Activated CD4-positive, alpha-beta T cell treated with anti-CD3 and anti-CD28 coated beads, Interleukin-2, amount 10 ng/mL, durations not matched to agents 7 days and 5 days (primary cell): ENCODE measurements at places on chromosomes 12 and 14. TPM values are rescaled to one million over a fixed set of nuclear protein-coding genes. Genes with fewer than 3 reads are reported as not detected.

GRCh38 chr14:90820958-90821357 is 4.7 kb upstream of the TTC7B start:
- H3K36me3 ChIP-seq = peaks cover 9% of the 10 kb centered on the region
- no peak overlapping the region for H3K4me3 ChIP-seq
- peaks cover 15% of the 10 kb centered on the region for H3K4me1 ChIP-seq
- peaks cover 8% of the 10 kb centered on the region for H3K27me3 ChIP-seq

Gene PPM1H
- total RNA-seq = not detected

GRCh38 chr12:105861227-105861626 is 277.5 kb downstream of the NUAK1 start:
- H3K4me3 ChIP-seq = no peak overlapping the region
- no peak for DNase-seq
- H3K27ac ChIP-seq = no peak overlapping the region
- H3K4me1 ChIP-seq = no peaks in the 10 kb centered on the region
- no peaks in the 10 kb centered on the region for H3K27me3 ChIP-seq

DNA sequence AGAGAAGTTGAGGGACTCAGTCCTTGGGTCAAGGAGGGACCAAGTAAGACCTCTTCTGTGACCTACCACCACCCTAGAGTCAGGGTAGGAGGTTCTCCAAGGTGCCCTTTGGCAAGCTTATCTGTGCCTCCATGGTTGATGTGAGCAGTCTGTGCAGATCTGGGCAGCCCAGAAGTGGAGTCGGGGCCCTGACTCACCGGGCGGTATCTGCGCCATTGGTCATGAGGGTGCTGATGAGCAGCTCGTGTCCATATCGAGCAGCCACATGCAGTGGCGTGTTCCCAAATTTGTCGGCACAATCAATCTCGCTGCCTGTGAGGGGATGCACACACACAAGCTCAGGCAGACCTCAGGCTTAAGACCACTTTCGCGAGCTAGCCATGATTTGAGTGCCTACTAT is 5.1 kb downstream of the ANKRD52 start:
- peaks cover 12% of the 10 kb centered on the region for H3K4me1 ChIP-seq
- H3K36me3 ChIP-seq = peaks cover 34% of the 10 kb centered on the region
- DNase-seq = no peak
- H3K27me3 ChIP-seq = no peaks in the 10 kb centered on the region

Gene EXD2
- 5.8 TPM for total RNA-seq

DNA sequence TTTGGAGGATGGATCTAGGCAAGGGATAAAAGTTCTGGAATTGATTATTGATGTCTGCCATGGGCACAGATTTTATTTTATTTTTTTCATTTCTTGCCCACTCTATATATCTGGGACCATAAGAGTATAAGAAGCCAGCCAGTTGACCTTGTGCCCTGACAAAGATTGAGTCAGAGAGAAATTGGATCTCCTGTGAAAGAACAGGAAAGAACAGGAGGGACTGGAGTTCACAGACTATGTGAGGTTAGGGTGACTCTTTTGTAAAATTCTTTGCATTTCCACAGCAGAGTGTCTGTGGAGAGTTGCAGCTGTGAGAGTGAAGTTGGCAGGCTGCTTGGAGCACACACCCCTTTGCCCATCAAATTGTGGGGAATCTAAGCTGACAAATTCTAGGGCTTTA is 358.4 kb upstream of the TBX3 start:
- H3K4me3 ChIP-seq = no peak overlapping the region
- H3K27ac ChIP-seq = no peak overlapping the region
- no peaks in the 10 kb centered on the region for H3K36me3 ChIP-seq
- DNase-seq = no peak

DNA sequence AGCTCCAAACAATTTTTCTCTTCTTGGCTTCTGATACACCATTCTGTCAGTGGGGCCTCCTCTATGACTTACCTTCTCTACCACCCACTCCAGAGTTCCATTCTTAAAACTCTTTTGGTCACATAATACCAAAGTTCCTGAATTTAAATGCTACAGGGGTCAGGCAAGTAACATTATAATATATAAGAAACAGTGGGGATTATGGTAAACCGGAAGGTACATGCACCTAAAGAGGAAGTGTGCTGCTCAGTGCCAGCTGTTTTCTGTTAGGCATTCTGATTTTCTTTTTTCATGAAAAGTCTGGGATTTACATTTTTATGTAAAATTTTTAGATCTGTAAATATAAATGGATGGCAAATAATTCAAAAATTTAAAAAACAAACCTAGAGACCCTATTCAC is 39.9 kb downstream of the SOS2 start:
- DNase-seq = no peak
- peaks cover 8% of the 10 kb centered on the region for H3K36me3 ChIP-seq
- H3K4me3 ChIP-seq = no peak overlapping the region
- H3K27me3 ChIP-seq = no peaks in the 10 kb centered on the region
- H3K27ac ChIP-seq = no peak overlapping the region

GRCh38 chr14:52950898-52951680 is at the start of gene FERMT2:
Gene FERMT2, minus strand, starts transcription at chr14:52951050. Its CDS starts 482 bp downstream, at chr14:52950568.
- H3K36me3 ChIP-seq = no peaks in the 10 kb centered on the region
- H3K27ac ChIP-seq = no peak within 1 kb of the TSS
- no peak for DNase-seq
- peaks cover 19% of the 10 kb centered on the region for H3K4me1 ChIP-seq

GRCh38 chr12:113425960-113426453 is 3.8 kb downstream of the SDSL start:
- H3K36me3 ChIP-seq = no peaks in the 10 kb centered on the region
- H3K27me3 ChIP-seq = peaks cover 3% of the 10 kb centered on the region
- peaks cover 21% of the 10 kb centered on the region for H3K4me1 ChIP-seq
- no peak overlapping the region for H3K4me3 ChIP-seq

- H3K27ac ChIP-seq = no peak overlapping the region
- no peaks in the 10 kb centered on the region for H3K27me3 ChIP-seq
- DNase-seq = no peak
Measured at GRCh38 chr14:58537004-58537403, 100.8 kb upstream of the DACT1 start.

Gene SPTSSA
- total RNA-seq = 11.0 TPM

DNA sequence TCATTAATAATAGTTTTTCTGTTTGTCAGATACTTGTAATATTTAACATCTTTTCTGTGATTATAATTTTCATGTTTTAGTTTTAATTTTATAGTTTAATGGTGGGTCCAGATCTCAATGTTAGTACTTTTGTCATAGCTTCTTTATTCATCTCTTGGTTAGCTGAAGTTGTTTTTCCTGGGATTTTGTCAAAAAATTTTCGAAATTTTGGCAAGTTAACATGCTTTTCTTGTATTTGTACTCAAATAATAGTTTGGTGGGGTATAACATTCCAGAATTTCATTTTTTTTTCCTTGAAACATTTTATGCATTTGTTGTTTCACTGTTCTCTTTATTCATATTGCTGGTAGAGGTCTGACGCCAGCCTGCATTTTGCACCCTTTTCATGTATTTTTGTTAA is 45.5 kb downstream of the KTN1 start:
- no peaks in the 10 kb centered on the region for H3K27me3 ChIP-seq
- peaks cover 66% of the 10 kb centered on the region for H3K36me3 ChIP-seq
- peaks cover 9% of the 10 kb centered on the region for H3K4me1 ChIP-seq

GRCh38 chr12:109098183-109098604 is 797 bp downstream of the UNG start:
- peaks cover 30% of the 10 kb centered on the region for H3K36me3 ChIP-seq
- no peaks in the 10 kb centered on the region for H3K27me3 ChIP-seq
- peak overlapping the region; percentile 69 for H3K27ac ChIP-seq
- no peak for DNase-seq
- H3K4me1 ChIP-seq = peaks cover 39% of the 10 kb centered on the region

DNA sequence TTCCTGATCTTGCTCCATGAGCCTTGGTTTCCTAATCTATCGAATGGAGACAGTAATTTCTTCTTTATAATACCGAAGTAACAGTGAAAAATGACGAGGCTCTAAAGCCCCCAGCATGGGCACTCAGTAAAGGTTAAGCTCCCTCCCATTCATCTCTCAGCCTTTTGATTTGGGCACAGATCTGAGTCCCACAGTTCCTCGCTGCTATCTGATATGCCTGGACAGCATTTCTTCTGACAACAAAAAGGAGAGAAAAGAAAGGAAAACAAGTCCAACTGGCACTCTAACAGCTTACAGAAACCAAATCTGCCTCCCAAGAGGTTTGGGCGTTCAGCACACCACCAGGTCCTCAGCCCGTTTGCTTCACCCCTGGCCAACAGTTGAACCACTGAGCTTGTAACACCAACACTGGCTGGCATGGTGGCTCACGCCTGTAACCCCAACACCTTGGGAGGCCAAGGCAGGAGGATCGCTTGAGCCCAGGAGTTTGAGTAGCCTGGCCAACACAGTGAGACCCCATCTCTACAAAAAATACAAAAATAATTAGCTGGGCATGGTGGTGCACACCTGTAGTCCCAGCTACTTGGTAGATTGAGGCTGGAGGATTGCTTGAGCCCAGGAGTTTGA is 19.5 kb downstream of the CCDC88C start:
- peaks cover 54% of the 10 kb centered on the region for H3K36me3 ChIP-seq
- peaks cover 95% of the 10 kb centered on the region for H3K4me1 ChIP-seq
- H3K4me3 ChIP-seq = peak overlapping the region; percentile 59
- H3K27me3 ChIP-seq = no peaks in the 10 kb centered on the region
- H3K27ac ChIP-seq = peak overlapping the region; percentile 85

DNA sequence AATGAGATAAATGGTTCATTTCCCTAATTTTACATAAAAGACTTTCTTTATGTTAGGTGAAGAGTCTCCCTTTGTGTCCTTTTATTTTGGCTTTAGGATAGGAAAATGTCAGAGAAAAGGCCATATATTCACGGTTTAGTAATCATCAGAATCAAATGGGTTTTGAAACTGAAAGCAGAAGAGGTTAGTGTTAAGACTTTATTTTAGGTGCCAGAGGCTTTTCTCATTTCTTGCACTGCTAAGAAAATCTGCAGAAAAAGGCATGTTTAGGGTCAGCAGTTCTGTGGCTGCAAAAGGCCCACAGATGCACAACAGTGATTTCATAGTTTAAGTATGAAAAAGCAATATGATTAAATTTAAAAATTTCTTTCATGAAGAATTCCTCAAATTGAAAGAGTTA is 80.4 kb upstream of the SINHCAF start:
- H3K4me3 ChIP-seq = no peak overlapping the region
- H3K36me3 ChIP-seq = no peaks in the 10 kb centered on the region
- no peak overlapping the region for H3K27ac ChIP-seq
- no peaks in the 10 kb centered on the region for H3K27me3 ChIP-seq
- H3K4me1 ChIP-seq = peaks cover 7% of the 10 kb centered on the region
- no peak for DNase-seq

DNA sequence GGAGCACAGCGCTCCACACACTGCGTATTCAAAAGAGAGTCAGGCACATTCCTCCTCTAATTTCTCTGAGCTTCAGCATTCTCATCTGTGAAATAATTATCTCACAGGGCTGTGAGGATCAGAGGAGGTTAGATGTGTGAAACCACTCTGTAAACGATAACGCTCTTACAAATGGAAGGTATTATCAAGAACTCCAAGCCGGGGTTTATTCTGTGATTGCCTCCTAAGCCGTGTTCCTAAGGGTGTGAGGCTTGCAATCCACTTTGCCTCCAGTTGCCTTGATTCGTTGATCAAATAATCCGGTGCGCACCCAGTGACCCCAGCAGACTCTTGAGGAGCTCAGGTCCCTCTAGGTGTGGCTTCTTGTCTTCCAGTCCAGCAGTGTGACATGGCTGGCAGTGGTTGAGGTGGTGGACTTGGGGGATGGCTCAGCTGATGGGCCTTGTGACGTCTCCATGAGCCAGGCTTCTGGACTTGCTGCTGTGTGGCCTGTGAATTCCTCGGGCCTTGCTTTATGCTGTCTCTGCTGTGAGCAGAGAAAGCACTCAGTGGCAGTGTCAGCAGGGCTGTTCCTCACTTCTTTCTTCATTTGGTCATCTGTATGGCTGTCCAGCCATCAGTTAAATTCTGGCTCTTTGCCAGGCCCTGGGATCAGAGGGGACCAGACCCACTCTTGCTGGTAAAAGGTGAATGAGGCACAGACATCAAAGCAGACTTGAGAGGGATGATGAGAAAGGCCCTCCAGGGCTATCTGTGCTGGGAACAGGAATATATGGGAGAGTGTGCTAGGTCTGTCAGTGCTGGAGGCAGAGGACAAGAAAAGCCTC is 71.0 kb downstream of the SLC25A47 start:
- H3K36me3 ChIP-seq = no peaks in the 10 kb centered on the region
- no peak overlapping the region for H3K4me3 ChIP-seq
- H3K27me3 ChIP-seq = no peaks in the 10 kb centered on the region

Gene STYK1
- 0.35 TPM for total RNA-seq

- H3K36me3 ChIP-seq = no peaks in the 10 kb centered on the region
- no peaks in the 10 kb centered on the region for H3K27me3 ChIP-seq
- DNase-seq = peak; percentile 28
- H3K4me3 ChIP-seq = no peak overlapping the region
Measured at GRCh38 chr12:16359512-16360491, 12.4 kb downstream of the MGST1 start.

Gene STXBP6
- total RNA-seq = not detected

Gene ABHD12B
- not detected for total RNA-seq

Gene GALNT8
- 0.85 TPM for total RNA-seq

GRCh38 chr14:31952573-31952972 is 124.5 kb upstream of the ARHGAP5 start:
- H3K27ac ChIP-seq = no peak overlapping the region
- H3K27me3 ChIP-seq = peaks cover 4% of the 10 kb centered on the region
- H3K36me3 ChIP-seq = no peaks in the 10 kb centered on the region

Gene IFNG-AS1
- not detected for total RNA-seq

DNA sequence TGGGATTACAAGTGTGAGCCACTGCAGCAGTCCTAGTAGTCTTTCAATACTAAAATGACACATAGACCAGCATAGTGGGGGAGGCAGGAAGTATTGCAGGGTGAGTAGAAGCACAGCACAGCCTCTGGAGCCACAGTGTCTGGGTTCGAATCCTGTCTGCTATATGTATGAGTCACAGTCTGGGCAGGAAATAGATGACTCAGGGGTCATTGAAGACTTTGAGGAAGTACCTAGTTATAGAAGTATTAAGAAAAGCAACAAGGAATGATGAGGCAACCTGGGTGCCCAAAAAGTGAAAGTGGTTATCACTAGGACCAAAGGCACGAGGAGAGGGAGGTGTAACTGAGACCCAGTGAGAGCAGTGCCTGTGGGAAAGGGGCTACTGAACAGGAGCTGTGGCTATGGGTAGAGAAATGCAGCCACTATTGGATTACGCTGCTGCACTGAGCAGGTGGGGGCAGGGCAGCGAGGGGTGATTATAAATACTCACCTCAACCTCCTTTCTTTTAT is 124.0 kb downstream of the PDE3A start:
- peaks cover 3% of the 10 kb centered on the region for H3K4me1 ChIP-seq
- no peak overlapping the region for H3K4me3 ChIP-seq
- no peaks in the 10 kb centered on the region for H3K36me3 ChIP-seq
- DNase-seq = no peak

- no peak for DNase-seq
- peaks cover 38% of the 10 kb centered on the region for H3K36me3 ChIP-seq
- H3K27me3 ChIP-seq = no peaks in the 10 kb centered on the region
- peak overlapping the region; percentile 100 for H3K4me3 ChIP-seq
- peaks cover 64% of the 10 kb centered on the region for H3K4me1 ChIP-seq
- H3K27ac ChIP-seq = peak overlapping the region; percentile 70
Measured at GRCh38 chr12:110739894-110740293, 2.8 kb downstream of the PPP1CC start.

- no peak overlapping the region for H3K27ac ChIP-seq
- H3K27me3 ChIP-seq = no peaks in the 10 kb centered on the region
- H3K36me3 ChIP-seq = no peaks in the 10 kb centered on the region
- no peak overlapping the region for H3K4me3 ChIP-seq
- DNase-seq = no peak
Measured at GRCh38 chr14:73465823-73466532, 7.6 kb upstream of the NUMB start.

- H3K36me3 ChIP-seq = no peaks in the 10 kb centered on the region
- H3K27ac ChIP-seq = no peak overlapping the region
- no peak for DNase-seq
- H3K4me1 ChIP-seq = no peaks in the 10 kb centered on the region
- H3K27me3 ChIP-seq = no peaks in the 10 kb centered on the region
Measured at GRCh38 chr14:27750114-27750513, 1016.5 kb upstream of the FOXG1 start.

GRCh38 chr14:32986791-32987540 is 48.3 kb downstream of the NPAS3 start:
- H3K36me3 ChIP-seq = no peaks in the 10 kb centered on the region
- H3K27me3 ChIP-seq = no peaks in the 10 kb centered on the region
- no peak overlapping the region for H3K4me3 ChIP-seq
